ENCODE measurements at places on chromosomes 6 and 20.
A peak's percentile ranks its signal among the peaks of the same experiment; 100 is the strongest.

GRCh38 chr6:131972741-131973140 lies 21.6 kb upstream of the CCN2 start:
- DNase-seq, result no peak

DNA sequence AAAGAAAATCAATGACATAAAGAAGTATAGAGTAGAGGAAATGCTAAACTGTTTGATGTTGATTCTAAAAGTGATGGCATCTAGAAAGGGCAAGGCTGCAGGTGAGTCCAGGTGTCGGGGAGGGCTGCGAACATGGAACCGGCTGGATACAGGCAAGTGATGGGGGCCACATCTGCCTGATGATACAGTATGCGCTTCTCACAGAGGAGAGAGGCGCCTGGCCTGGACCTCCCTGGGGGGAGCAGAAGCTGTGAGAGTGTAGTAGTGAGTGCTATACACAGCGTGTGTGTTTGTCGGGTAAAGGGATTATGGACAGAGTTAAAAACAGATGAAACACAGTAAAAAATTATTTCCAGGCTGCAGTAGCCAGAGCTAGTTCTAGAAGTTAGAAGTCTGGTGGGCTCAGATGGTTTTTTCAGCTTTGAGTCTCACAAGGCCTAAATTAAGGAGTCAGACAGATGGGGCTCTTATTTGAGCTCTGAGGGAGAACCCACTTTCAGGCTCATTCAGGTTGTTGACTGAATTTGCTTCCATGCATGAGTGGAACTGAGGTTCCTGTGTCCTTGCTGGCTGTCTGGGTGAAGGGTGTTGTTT lies 195.8 kb upstream of the ARG1 start:
- DNase-seq, result no peak

GRCh38 chr6:163962627-163963117 lies 548.2 kb downstream of the QKI start:
- no peak for DNase-seq

DNA sequence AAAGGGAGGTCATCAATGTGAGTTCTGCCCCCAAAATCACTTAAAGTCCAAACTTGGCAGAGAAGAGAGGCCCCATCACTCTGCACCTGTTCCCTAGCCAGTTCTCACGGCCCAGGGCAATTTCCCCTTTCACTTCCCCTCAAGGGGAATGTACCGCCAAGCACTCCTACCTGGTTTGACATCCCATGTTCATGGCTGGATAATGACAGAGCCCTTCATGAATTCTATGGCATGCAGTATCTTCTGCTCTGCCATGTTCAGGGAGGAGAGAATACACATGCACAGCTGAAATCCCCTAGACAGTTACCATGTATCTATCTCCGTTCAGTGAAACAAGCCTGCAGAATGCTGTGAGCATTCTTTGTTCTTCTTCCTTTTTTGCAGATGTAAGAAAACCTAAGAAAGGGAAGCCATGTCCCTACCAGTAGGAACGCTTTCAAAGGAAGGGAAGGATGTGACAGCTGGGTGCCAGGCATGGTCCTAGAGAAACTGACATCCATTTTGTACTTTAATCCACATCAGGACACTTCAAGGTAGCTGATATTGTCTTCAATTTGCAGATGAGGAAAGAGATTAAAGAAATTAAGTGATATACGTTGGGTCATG lies 79.8 kb upstream of the ARID1B start:
- peak; percentile 64 for DNase-seq

DNA sequence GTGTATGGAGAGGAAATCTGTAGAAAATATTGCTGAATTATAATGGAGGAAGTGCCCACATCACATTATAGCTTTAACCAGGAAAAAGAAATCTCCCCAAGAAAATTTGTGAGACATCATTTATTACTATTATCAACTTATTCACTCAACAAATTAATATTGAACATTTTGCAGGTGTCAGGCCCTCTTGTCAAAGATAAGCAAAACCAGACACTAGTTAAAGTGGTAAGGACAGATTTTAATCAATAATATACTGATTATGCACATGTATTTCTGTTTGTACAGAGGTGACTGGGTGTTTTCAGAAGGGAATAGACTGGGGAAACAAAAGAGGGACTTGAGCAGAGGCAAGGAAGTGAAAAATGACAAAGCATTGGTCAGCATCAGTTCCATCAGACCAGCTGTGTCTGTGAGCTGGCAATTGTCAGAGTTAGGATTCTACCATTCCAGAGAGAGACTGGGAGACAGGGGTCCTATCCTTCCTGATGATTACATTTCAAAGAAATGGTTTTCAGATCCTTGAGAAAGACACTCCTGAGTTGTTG lies 519.2 kb downstream of the UTRN start:
- DNase-seq, result no peak

All from RPMI8226 (cell line).